Activated CD4-positive, CD25-positive, alpha-beta regulatory T cell (primary cell): ENCODE measurements at places on chromosomes 12 and 14.

GRCh38 chr14:36270191-36270590, 50.2 kb downstream of the MBIP start:
- DNase-seq = no peak

DNA sequence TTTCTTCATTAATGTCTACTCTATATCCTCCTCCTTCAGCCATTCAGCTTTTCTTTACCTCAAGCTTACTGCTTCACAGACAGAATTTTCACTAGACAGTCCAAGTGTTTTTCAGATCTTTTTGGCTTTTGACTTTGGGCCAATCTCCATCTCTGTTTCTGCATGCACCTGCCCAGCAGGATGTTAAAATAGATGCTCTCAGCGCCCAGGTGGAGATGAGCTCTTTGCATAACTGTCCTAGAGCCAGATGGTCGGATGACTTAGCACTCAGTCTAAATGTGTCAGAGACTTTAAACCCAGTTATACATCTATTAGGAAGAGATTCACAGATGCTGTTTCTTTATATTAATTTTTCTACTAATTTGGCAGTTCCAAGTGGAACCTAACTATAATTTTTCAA, 80.3 kb upstream of the SSTR1 start:
- DNase-seq = no peak

GRCh38 chr12:45098766-45099165, 47.9 kb upstream of the DBX2 start:
- no peak for DNase-seq

GRCh38 chr12:20196767-20197166, 171.6 kb upstream of the PDE3A start:
- DNase-seq = no peak

DNA sequence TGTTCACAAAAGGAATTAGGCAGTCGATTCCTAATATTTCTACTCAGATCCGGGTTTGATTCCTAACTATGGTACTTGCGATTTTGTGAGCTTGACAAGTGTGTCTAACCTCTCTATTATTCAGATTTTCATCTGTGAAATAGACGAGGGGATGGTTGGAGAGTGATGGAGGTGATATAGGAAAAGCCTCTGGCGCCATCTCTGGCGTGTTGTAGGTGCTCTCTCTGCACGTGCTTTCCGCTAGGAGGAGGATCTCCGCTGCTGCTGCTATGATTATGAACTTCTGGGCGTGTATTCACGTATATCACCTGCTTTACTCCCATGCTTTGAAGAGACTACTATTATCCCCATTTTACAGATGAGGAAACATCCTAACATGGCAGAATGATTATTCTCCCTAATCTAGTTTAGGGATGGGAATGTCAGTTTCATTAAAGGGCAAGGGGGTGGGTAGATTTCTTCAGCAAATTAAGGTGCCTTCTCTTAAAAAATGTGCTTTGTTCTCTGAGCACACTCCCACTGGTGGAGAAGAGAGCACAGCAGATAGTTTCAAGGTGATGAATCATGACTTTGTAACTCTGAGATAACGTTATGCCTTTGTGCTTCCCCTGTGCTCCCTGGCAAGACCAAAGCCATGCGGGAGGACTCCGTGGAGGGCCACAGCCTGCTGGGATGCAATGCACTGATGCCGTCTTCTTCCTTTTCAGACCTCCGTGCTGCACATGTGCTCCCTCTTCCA, 97.1 kb downstream of the PRIMA1 start:
- DNase-seq = no peak
